ENCODE measurements at places on chromosomes 3 and 15.

- DNase-seq = no peak
Measured at GRCh38 chr3:98529856-98530459, 1.8 kb upstream of the GPR15 start.

DNA sequence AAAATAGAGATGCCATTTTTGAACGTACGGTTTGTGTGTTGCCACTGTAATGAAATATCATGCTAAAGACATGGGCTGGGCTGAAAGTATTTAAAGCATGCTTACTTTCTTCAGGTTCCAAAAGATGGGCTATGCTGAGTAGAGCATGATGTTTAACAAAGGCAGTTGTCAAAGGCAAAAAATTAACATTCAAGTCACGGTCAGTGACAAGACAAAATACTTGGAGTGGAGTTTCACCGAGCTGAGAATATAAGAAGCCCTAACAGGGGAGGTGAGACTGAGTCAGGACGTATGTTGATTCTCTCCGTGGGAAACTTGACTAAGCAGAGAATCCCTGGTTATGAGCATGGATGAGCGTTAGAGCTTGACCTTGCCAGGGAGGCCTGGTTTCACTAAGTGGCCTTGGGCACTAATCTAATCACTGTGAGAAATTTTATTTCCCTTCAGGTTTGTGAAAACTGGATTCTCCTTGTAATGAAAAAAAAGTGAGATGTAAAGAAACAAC is 218.2 kb upstream of the ADAMTS9 start:
- no peak for DNase-seq

- no peak for DNase-seq
Measured at GRCh38 chr3:185929192-185930151, 8.3 kb downstream of the TRA2B start.

GRCh38 chr3:27591312-27592210 is 107.4 kb upstream of the SLC4A7 start:
- no peak for DNase-seq

DNA sequence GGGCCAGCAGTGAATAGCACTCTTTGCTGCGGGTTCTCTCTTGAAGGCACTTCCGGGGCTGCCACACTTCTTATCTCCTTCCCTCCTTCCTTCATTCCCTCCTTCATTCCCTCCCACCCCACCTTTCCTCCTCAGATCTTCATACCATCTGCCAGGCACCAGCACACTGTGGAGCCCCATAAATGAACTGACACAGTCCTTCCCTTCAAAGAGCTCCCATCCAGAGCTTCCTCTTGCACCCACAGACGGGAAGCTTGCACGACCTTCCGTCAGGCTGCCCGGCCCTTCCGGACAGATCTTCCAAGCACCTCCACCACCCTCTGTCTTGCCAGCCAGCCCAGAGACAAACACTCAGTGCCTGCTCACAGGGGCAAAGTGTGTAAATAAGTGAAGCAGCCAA is 65.4 kb upstream of the HERC1 start:
- no peak for DNase-seq

DNA sequence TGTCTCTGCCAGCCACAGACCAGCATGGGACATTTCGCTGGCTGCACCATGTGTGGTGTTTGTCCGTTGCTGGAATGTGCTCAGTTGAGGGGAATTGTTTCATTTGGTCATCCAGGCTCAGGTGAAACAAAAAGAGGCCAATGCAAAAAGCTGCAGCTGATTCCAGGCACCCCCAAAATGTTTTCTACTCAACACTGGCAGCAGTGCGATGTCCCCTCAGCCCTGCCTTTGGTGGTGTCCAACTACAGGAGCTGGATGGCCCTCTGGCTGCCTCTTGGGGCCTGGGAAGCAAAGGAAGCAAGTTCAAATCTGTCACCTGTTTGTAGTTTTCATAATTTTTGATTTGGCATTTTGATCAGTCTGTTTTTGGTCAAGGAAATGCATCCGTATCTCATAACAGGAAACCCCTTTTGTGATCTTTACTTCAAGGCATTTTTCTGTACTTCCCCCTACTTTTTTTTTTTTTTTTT is 141.8 kb downstream of the EEFSEC start:
- DNase-seq = no peak

GRCh38 chr3:10467904-10468612 is 37.3 kb downstream of the ATP2B2 start:
- DNase-seq = no peak

- DNase-seq = no peak
Measured at GRCh38 chr3:14617508-14618023, 34.0 kb upstream of the CCDC174 start.

DNA sequence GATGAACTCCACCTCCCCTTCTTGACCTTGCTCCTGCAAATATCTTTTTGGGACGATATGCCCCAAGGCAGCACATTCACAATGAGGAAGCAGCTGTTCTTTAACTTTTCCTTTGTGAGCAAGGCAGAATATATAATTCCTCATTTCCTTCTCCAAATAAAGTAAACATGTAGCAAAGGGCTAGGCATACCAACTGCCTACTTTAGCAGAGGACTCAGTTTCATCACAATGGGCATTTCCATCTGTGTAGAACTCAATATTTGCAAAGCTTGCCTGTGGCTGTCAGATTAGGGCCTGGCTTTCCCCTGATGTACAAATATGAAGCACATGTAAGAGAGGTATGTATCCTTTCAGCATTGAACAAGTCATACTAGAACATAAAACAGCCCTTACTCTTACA is 366.9 kb downstream of the RSL24D1 start:
- DNase-seq = no peak

- no peak for DNase-seq
Measured at GRCh38 chr3:176765382-176765900, 431.8 kb downstream of the TBL1XR1 start.

Measured in stimulated activated CD4-positive, alpha-beta T cell treated with anti-CD3 and anti-CD28 coated beads, TNF-alpha, amount 100 ng/mL, for 48 hours (primary cell).